Retinal pigment epithelial cell (primary cell): ENCODE measurements at places on chromosomes 4 and X.

GRCh38 chrX:136783159-136783558, 2.4 kb upstream of the ARHGEF6 start:
- DNase-seq, result no peak

DNA sequence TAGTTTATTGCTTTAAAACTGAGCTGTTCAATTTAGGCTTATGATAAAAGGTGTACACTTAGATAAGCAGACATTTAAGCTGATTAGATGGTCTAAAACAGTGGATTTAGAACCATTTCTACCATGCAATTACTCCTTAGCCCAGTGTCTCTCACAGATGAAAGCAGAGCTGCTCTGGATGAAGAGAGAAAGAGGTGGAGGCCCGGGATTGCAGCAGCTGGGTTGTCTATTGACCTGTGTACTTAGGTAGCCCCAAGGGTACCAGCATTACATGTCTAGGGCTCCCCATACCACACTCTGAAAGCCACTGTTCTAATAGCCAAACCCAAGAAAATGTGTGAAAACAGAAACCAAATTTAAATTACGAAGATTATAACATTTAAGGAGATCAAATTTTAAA, 86.0 kb upstream of the GIMD1 start:
- DNase-seq, result no peak

DNA sequence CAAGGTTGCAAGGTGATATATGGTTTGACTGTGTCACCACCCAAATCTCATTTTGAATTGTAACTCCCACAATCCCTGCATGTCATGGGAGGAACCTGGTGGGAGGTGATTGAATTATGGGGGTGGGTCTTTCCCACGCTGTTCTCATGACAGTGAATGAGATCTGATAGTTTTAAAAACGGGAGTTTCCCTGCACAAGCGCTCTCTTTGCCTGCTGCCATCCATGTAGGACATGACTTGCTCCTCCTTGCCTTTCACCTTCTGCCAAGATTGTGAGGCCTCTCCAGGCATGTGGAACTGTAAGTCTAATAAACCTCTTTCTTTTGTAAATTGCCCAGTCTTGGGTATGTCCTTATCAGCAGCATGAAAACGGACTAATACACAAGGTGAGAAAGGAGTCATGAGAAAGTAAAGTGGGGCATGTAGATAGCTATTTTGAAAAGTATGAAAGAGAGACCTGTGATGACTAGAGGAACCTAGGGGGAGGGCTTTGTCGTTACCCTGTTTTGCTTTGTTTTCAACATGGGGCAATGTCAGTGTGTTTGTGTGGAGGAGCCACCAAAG, 6.3 kb downstream of the ZBTB49 start:
- DNase-seq, result no peak

DNA sequence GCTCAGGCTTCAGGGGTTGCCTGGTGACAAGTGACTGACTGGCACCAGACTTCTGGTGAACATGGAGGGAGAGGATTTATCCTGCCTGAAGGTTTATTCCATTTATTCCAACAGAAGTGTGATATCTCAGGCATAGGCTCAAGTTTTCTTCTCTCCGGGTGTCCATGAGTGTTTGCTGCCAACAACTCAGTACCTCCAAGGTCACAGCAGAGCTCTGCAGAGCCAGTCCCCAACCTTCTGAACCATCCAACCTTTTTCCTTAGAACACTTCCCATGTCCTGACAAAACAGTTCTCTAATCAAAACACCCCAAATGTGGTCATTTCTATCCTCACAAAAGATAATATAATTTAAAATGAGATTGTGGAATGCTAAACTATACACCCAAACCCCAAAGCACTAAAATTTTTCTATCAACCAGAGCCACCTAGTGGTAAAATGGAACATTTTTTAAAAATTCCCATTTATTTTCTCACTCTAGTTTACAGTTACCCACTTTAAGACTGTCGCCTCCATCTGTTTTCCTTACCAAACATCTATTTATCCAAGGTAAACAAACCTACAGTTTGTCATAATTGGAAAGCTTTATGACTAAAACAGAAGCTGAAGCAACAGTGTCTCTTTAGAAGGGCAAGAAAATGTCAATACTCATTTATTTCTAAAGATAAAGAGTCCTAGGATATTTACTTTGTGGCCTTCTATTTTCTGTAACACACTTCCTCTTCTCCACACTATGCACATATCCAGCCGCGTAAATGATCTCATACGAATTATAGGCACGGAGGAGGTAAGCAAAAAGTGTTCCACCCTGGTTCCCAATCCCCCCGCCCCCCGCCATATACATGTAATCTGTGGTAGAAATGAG, 39.5 kb downstream of the TMEM154 start:
- DNase-seq, result no peak

DNA sequence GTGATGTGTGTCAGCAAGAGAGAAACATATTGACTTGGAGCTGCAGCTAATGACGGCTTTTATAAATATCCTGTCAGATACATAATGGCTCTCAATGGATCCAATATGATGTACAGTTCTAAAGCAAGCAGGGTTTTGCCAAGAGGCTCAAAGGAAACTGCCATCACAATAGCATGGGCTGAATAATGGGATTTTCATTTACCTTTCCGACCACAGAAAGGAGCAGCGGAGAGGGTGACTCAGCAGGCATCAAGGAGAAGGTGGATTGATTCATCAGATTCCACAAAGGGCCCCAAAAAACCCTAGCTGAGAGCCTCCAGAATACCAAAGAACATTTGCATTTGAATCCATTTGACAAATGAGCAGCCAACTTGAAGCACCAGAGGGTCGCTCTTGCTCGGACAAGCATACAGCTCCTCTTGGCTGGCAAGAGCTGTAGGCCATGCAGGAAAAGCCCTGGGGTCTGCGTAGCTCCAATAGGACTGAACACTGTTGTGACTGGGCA, 355.7 kb upstream of the NOCT start:
- no peak for DNase-seq

DNA sequence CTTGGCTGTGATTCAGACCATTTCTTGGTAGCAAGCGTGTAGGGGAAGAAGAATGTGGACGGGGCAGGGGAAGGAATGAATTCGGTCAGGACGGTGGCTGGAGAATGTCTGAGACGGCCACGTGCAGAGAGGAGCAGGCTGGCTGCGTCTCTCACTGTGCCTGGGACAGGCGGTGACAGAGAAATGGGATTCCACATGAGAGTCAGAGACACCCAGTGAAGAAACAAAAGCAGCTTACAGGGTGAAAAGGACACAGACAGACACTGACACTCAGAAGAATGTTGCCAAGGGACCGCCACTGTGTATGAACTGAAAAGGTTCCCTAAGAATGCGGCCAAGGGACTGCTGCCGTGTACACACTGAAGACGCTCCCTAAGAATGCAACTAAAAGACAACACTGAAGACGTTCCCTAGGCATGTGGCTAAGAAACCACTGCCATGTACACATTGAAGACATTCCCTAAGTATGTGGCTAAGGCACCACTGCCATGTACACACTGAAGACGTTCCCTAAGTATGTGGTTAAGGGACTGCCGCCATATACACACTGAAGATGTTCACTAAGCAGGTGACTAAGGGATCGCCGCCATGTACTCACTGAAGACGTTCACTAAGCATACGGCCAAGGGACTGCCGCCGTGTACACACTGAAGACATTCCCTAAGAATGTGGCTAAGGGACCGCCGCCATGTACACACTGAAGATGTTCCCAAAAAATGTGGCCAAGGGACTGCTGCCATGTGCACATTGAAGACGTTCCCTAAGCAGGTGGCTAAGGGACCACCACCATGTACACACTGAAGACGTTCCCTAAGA, 49.1 kb downstream of the DHRSX start:
- DNase-seq, result no peak

DNA sequence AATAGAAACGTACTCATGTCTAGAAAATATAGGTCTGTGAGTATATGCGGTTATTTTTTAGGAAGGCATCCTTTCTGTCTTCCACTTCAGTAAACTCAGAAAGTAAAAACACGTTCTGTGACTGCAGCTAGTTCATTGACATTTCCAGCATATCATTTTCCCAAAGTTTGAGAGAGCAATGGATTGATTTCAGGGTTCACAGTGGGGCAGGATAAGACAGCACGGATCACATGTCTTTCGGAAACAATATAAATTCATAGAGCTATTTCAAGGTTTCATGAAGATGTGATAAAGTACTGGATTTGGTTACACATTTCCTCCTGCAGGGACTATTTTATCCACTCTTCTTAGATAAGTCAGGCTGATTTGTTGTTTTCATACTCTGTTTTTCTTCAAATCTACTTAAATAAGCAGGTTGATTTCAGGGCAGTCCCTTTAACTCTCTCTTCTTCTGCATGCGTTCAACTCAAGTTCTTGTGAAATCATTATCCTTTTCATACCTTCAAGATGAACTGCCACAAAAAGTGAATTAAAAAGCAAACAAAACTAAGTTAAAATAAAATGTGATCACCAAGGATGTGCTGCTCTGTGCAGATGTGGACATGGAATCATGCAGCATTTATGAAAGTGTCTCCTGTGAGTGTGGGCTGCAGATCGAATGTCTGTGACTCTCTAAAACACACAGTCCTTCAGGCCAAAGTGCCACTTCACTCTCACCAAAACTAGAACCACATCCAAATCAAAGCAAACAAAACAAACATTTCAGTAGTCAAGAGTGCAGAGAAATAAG, 187.7 kb downstream of the UNC5C start:
- no peak for DNase-seq

GRCh38 chr4:55670695-55671094, 34.6 kb upstream of the NMU start:
- DNase-seq, result no peak

DNA sequence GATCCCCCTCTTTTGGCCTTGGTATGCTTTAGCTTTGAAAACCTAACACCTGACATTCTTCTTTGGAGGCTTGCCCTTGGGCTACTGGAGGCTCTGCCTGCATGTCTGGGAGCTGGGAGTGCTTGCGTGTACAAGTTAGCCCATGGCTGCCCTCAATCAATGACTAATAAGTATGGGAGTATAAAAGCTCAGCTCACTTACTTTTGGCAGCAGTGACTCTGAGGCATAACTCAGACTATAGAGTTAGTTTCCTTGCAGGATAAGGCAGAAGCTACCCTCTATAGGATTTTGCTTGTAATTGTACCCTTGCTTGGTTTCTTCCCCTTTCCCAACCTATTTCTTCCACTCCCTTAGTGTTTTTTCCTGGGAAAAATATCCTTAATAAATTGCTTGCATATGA, 247.9 kb downstream of the PPP1R2C start:
- DNase-seq, result peak; percentile 18

GRCh38 chr4:169335331-169335730, 64.6 kb upstream of the SH3RF1 start:
- DNase-seq, result no peak

DNA sequence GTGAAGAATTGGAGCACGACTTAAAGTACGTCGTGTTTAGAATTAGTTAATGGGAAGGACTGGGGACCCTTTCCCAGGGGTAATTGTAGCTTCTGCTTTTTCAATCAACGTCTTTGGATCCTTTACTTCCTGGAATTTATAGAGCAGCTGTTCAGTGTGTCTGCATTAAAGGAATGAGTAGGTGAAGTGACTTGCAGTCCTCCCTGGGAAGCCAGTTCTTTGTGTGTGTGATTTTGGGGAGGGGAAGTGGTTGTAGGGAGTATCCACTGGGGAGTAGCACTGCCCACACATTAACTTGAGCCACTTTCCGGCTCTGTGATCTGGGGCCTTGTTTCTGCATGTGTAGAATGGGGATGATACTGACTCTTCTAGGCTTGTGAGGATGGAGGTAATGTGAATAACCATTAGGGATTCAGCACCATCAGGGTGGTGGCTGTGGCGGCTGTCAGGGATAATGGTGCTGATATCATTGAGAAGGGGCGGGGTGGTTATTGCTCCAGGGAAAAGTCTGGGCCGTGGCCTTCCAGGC, 54.7 kb downstream of the TMEM131L start:
- DNase-seq, result no peak

GRCh38 chrX:102345916-102346315, 93.9 kb downstream of the NXF2B start:
- no peak for DNase-seq

- DNase-seq, result no peak
Observed at GRCh38 chr4:124450851-124451250, 261.7 kb downstream of the ANKRD50 start.

- DNase-seq, result no peak
Observed at GRCh38 chr4:48635310-48635709, 144.8 kb downstream of the FRYL start.

DNA sequence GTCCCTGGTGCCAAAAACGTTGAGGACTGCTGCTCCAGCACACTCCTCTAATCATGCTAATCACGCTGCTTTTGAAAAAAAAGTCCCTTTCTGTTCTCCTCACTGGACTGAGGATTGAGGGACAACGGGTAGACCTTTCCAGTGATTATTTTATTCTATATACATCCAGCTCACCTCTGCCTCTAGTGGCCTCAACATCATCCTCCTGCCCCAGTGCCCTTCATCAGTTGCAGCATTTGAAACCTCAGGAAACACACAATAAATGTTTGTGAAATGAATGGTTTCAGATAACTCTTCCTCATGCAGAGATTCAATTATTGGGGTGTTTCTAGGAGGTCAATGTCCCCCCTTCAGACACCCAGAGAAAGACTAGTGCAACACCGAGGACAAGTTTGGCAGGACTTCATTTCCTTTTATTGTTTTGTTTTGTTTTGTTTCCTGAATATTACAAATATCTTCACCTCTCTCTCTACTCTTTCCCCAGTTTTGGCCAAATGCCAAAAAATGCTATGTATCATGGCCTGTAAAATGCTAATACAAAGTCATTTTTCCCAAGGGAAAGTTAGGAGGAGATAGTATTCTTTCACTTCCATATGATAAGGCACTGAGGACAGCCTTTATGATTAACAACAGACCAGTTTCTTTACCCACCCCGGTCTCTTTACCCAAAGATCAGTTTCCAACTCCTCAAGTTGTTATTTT, 460.1 kb upstream of the SLIT2 start:
- no peak for DNase-seq

- no peak for DNase-seq
Observed at GRCh38 chr4:144115519-144115918, 25.0 kb downstream of the GYPA start.

DNA sequence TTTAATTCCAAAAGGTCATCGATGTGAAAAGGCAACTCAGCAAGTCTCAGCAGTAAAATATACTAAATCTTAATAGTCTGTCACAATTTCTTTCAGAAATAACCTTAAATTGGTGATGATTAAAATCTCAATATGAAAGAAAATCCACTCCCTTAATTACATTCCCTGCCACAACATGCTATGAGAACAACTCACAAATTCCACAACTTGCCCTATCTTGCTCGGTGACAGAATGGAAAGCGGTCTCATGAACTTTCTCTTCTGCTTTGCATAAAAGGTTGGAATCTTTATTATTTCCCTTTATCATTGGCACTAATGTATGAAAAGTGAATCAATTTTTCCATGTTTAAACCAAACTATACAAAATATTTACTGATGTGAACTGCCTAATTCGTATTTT, 380.8 kb downstream of the TMA16 start:
- no peak for DNase-seq

DNA sequence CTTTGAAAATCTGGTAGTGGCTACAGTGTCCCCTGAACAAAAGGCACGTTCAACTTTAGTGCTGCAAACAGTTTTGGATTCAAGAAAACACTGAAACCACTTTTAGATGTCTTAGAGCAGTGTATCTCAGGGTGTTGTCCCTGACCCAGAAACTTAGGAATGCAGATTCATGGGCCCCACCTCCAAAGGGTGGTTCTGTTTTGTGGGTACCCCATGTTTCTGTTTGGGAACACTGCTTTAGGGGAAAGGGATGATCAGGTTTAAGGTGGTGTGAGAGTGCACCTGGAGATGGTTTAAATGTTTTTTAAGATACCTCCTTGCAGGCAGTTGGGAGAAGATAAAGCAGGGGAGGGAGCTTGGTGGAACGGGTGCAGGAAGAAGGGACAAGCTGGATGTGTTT, 55.6 kb downstream of the JADE1 start:
- DNase-seq, result no peak

- no peak for DNase-seq
Observed at GRCh38 chr4:337932-338758, 531 bp downstream of the ZNF141 start.

GRCh38 chr4:136424052-136424451, 1108.2 kb downstream of the PCDH18 start:
- no peak for DNase-seq
